LoVo (cell line): ENCODE measurements at places on chromosomes 12 and 14.
A peak's percentile ranks its signal among the peaks of the same experiment; 100 is the strongest.

- no peak for DNase-seq
These were observed 94.7 kb downstream of the SLC38A1 start for GRCh38 chr12:46174061-46174662.

- DNase-seq = no peak
These were observed 2.0 kb upstream of the CD4 start for GRCh38 chr12:6787309-6787708.

DNA sequence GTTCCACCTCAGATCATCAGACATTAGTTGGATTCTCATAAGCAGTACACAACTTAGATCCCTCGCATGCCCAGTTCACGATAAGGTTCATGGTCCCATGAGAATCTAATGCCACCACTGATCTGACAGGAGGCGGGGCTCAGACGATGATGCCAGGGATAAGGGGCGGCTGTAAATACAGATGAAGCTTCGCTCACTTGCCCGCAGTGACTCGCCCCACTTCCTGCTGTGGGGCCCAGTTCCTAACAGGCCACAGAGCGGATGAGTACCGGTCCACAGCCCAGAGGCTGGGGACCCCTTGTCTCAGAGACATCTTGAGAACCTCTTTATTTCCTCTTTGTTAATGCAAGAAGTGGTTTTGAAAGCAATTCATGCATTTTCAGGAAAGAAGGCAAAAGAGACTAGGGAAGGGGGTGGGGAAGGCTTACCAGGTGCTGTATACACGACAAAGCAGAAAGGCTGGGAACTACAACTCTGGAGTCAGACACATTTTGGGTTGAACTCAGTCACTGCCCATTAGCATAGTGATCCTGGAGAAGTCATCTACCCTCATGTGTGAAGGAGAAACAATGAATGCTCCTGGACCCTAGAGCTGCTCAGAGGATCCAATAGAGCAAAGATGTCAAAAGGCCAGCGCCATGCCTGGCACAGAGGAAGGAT, 68.7 kb downstream of the EID3 start:
- DNase-seq = no peak

- DNase-seq = peak; percentile 97
These were observed 227.3 kb downstream of the KTN1 start for GRCh38 chr14:55807053-55807880.

DNA sequence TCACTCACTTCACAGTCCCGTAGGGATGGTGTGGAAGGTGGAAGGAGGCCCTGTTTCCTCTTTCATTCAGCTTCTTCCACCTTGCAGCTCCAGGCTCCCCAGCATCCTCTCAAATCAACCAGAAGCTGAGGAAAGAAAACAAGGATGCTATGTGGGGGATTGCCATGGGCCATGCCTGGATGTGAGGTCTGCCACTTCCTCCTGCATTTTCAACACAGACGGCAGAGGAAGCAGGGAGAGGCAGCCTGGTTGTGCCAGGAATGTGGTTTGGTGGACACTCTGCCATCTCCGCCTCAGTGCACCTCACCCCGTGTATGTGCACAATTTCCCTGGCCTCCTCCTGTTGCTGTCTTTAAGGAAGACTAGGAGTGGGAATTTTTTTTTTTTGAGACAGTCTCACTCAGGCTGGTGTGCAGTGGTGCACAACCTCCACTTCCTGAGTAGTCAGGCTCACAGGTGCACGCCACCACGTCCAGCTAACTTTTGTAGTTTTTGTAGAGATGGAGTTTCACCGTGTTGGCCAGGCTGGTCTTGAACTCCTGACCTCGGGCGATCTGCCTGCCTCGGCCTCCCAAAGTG, 99.2 kb downstream of the SLC15A4 start:
- DNase-seq = no peak
